ENCODE measurements at places on chromosomes 3 and 15. TPM values are rescaled to one million over a fixed set of nuclear protein-coding genes. Genes with fewer than 3 reads are reported as not detected.

Gene OSTN
- total RNA-seq = not detected

Gene SLC35G2
- 27.7 TPM for total RNA-seq

Gene CLDN11
- 0.25 TPM for total RNA-seq

Gene CKMT1A
- 1.8 TPM for total RNA-seq

Gene PLA1A
- total RNA-seq = 0.56 TPM

Gene GPR27
- total RNA-seq = 2.5 TPM

Gene CAPN3
- total RNA-seq = 0.15 TPM

Gene HRH1
- 9.8 TPM for total RNA-seq

Gene HPS3
- 33.7 TPM for total RNA-seq

Gene SLC27A2
- 32.2 TPM for total RNA-seq

Gene WDR49
- total RNA-seq = not detected

Gene GHSR
- total RNA-seq = not detected

Gene ACAP2
- total RNA-seq = 8.8 TPM

Gene LINGO1
- total RNA-seq = 9.3 TPM

Gene LARP6
- 77.5 TPM for total RNA-seq

Gene TAGLN3
- not detected for total RNA-seq

Gene LRRIQ4
- not detected for total RNA-seq

Gene EPHA6
- not detected for total RNA-seq

Gene SPSB4
- total RNA-seq = 0.14 TPM

Gene SCN5A
- 1.0 TPM for total RNA-seq

Gene EPHA3
- total RNA-seq = not detected

Gene CKMT1B
- total RNA-seq = 5.1 TPM

Gene TGM4
- total RNA-seq = 0.18 TPM

Gene CCR9
- not detected for total RNA-seq

Gene SNX22
- total RNA-seq = 0.74 TPM

Gene NTRK3
- 25.4 TPM for total RNA-seq

Gene PLA2G4F
- not detected for total RNA-seq

Gene SPINK8
- not detected for total RNA-seq

Gene SOX14
- total RNA-seq = not detected

Gene INTS14
- total RNA-seq = 42.4 TPM

Gene LMCD1
- 69.9 TPM for total RNA-seq

Gene SCG5
- total RNA-seq = 2.0 TPM

Data from A549 treated with GW870086 at 1 μM for 4 hours (cell line).